T-helper 1 cell (primary cell): ENCODE measurements at places on chromosomes 2 and 18.

- no peak for DNase-seq
These were observed 2.5 kb downstream of the KLF7 start for GRCh38 chr2:207163053-207163755.

- DNase-seq, result no peak
These were observed 37.2 kb downstream of the ZBTB7C start for GRCh38 chr18:48371854-48372602.

DNA sequence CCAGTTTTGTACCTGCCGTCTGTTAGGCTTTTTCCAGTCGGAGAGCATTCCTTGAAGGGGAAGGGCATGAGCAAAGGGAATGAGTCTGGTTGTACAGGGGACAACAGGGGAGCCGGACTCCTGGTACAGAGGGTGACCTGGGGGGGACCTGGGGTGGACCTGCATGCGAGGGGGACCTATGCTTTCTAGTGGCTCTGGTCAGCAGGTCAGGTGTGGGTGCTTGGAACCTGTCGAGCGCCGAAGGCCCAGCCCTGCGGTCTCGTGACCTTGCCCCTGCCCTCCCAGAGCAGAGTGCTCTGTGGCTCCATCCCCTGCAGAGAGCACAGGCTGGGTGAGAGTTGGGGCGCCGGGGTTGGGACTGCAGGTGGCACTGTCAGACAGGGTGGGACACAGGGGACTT, 96.7 kb upstream of the ASAP2 start:
- no peak for DNase-seq

DNA sequence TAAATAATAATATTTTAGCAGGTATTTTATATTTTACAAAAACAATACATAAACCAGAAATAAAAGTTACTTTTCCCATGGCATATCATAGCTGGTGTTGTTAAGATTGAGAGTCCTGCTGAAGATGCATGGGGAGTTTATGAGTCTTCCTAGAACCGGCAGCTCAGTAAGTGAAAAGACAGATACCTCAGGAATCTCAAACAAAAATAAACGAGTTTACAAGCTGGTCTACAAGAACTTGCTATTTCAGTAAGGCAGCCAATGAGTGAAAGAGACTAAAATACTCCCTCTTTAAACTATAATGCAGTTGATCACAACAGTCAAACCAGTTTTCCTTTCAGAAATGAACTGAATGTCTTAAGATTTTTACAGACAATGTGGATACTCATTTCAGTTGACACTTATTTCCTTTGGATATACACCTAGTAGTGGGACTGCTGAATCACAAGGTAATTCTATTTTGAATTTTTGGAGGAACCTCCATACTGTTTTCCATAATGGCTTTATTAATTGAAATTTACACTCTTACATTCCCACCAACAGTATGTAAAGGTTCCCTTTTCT, 8.9 kb downstream of the GAREM1 start:
- DNase-seq, result no peak

DNA sequence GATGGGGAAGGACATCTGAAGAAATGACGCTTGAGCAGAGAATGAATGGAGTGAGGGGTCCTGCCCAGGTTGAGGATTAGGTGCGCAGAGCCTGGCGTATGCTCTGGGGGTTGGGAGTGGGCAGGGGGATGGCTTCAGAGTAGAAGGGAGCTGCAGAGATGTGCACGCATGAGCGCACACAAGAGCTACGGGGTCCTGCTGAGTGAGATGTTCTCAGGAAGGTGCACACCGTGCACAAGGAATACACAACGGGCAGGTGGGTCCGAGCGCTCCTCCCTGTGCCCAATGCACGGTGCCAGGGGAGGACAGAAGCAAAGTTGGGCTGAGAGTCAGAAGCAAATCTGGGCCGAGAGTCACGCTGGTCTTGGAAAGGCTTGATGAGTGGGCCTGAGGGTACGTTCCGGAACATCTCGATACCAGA, 25.5 kb downstream of the TWIST2 start:
- DNase-seq, result no peak

DNA sequence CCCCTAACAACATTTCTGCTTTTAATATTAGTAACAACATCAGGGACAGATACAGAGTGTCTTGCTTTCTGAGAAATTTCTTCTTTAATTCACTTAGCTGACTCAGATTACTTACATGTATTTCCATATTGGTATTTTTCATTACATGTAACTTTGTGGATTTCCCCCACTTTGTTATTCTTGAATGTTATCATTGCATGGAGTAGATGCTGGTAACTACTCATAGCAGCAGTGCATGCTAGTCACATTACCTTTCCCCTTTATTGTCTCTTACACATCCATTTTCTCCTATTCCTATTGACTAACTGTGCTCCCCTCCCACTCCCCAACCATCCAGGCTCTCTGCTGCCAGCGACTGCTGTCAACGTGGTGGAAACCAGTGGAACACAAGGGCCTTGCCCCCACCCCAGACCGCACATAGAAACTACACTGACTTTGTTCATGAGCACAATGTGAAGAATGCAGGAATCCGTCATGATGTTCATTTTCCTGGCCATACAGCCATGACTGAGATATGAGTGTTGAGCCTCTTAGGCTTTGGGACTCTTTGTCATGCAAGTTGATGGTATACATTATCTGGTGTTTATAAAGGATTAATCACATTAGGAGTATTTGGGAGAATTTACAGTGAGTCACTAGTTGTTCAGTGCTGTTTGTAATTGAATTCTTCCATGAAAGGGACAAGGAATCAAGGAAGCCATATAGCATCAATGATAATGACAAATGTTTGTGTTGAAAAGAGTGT, 91.0 kb downstream of the EPB41L5 start:
- no peak for DNase-seq

DNA sequence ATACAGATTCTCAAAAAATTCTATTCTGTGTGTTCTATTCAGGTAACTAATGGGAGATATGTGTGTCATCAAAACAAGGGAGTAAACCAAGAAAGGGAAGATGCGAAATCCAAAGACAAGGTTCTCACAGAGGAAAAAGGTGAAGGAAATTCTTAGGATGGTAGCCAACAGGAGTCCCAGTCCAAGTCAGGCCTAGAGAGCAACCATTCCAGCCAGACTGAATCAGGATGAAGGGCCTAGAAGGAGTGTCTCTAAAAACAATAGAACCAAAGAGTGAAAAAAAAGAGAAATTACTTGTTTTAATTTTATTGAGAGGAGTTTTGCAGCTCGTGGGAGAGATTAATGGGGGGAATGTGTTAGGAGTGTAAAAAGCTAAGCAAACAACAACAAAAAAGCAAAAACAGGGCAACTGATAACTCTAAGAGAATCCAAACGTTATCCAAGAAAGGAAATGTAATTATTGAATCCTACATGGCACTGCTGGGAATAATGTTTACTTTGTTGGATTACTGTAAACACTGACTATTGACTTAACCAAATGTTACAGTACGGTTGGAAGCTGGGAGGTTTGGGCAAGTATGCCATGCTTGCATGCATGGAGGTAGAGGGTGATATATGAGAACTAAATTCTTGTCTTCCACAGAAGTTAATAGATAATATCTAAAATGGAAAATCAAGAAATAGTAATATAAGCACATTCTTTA, 12.3 kb downstream of the MAP3K20 start:
- no peak for DNase-seq

DNA sequence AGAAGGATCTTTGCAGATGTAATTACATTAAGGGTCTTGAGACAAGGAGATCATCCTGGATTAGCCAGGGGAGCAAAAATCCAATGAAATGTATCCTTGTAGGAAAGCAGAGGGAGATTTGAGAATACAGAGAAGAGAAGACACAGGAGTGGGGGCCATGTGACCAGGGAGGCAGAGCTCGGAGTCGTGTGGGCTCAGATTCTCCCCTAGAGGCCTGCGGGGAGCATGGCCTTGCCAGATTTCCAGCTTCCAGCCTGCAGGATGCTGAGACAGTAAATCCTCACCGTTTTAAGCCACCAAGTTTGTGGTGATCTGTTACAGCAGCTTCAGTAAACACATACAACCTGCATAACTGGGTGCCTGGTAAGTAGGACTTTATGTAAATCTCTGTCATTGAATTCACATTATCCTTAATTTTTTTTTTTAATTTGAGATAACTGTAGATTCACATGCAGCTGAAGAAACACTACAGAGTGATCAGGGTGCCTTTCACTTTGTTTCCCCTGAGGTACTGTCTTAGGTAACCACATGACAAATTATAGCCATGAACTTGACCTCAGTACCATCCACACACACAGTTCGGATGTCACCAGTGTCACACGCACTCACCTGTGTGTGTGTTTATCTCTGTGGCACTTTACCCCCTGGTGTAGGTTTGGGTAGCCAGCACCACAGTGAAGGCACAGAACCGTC, 138.4 kb upstream of the HDAC4 start:
- DNase-seq, result no peak

DNA sequence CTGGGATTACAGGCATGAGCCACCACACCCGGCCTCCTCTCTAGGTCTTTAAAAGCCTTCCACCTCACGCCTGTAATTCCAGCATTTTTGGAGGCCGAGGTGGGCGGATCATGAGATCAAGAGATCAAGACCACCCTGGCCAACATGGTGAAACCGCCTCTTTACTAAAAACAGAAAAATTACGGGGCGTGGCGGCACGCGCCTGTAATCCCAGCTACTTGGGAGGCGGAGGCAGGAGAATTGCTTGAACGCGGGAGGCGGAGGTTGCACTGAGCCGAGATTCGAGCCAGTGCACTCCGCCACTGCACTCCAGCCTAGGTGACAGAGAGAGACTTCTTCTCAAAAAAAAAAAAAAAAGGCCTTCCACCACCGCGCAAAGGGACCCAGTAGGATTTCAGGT, 1.3 kb upstream of the FAM117B start:
- no peak for DNase-seq

DNA sequence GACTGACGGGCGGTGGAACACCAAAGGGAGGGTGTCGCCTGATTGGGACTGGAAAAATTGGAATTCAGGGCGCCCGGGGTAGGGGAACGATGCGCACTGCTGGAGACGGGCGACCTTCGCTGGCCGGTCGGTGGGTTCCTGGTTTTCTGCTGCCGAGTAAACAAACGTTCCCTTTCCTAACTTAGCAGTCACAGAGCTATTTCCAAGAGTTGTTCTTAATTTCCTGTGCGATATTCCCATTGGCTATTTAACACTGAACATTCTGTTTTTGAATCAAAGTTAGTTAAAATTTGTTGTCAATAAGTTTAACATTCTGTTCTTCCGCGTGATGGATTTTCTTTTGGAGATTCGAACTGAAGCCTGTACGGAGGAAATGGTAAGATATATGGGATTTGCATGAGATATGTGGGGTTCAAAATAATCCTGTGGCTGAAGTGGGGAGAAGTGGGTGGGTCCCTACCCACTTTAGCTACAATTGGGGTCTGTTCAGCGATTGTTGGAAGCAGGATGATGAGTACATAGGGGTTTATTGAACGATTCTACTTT, 862 bp downstream of the C18orf54 start:
- no peak for DNase-seq

DNA sequence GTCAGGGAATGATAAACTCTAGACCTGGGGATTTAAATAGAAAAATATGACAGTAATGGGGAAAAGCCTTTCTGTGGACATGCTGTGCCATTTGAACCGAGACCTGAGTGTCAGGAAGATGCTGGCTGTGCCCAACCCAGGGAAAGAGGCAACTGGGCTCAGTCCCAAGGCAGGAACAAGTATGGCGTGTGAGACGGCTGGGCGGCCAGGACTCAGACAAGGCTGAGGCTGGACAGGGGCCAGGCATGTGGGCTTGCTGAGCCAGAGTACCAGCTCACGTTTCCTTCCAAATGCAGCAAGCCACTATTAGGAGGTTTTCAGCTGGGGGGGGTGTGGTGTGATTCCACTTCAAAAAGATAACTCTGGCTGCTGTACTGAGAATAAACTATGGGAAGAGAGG, 92.4 kb downstream of the INPP5D start:
- DNase-seq, result no peak

- no peak for DNase-seq
These were observed 135.3 kb downstream of the CCDC148 start for GRCh38 chr2:158321264-158321663.

- DNase-seq, result no peak
These were observed 2039.2 kb upstream of the CELF4 start for GRCh38 chr18:39604836-39605235.

GRCh38 chr2:166413255-166413654, 37.5 kb upstream of the SCN9A start:
- DNase-seq, result no peak

GRCh38 chr2:17918789-17919188, 40.3 kb downstream of the KCNS3 start:
- no peak for DNase-seq

- no peak for DNase-seq
These were observed 83.3 kb downstream of the LIMS1 start for GRCh38 chr2:108617617-108618016.

- DNase-seq, result no peak
These were observed 439.2 kb upstream of the ACVR2A start for GRCh38 chr2:147405651-147406050.

DNA sequence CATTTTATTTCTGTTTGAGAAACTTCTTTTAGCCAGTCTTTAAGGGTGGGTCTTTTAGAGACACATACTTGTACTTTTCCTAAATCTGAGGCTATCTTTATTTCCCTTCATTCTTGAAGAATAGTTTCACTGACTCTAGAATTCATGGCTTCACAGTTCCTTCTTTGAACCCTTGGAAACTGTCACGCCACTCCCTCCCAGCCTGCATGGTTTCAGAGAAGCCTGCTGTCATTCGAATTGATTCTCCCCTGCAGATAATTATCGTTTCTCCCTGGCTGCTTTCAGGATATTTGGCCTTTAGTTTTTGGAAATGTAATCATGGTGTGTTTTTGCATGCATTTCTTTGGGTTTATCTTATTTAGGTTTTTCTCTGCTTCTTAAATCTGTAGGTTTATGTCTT, 72.0 kb upstream of the REV1 start:
- DNase-seq, result no peak

DNA sequence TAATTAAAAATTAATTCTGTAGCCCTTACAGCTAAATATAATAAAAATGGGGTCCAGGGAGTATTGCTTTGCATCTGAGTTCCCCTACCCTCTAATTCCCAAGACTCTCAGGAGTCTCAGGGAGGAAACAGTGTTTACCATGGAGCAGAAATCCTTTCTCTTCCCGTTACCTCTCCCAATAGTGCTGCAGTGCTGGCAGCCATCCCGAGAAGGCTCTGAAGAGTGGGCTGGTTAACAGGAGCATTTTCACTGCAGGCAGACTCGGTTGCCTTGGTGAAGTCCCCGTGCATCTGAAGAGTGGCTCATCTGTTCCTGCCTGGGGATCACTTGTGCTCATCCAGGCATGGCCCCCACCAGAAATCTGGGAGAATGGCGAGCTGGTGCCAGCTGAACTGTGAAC, 41.8 kb upstream of the TMEM178A start:
- DNase-seq, result no peak

- no peak for DNase-seq
These were observed 395.6 kb downstream of the TDRD15 start for GRCh38 chr2:21519412-21519811.

GRCh38 chr2:238955648-238956531, 108.0 kb downstream of the TWIST2 start:
- DNase-seq, result no peak

DNA sequence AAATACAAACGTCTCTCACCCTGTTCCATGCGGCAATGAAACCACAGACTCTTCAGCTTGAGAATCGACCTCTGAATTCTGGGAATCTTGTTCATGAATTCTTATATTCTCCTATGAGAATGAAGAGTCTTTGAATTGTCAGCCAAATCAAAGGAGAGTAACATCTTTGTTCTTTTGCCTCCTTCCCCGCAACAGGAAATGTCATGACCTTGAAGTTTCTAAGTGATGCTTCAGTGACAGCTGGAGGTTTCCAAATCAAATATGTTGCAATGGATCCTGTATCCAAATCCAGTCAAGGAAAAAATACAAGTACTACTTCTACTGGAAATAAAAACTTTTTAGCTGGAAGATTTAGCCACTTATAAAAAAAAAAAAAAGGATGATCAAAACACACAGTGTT, 21.8 kb downstream of the TNFAIP6 start:
- no peak for DNase-seq
